SHP77 (cell line): ENCODE measurements at places on chromosomes 4 and X.

DNA sequence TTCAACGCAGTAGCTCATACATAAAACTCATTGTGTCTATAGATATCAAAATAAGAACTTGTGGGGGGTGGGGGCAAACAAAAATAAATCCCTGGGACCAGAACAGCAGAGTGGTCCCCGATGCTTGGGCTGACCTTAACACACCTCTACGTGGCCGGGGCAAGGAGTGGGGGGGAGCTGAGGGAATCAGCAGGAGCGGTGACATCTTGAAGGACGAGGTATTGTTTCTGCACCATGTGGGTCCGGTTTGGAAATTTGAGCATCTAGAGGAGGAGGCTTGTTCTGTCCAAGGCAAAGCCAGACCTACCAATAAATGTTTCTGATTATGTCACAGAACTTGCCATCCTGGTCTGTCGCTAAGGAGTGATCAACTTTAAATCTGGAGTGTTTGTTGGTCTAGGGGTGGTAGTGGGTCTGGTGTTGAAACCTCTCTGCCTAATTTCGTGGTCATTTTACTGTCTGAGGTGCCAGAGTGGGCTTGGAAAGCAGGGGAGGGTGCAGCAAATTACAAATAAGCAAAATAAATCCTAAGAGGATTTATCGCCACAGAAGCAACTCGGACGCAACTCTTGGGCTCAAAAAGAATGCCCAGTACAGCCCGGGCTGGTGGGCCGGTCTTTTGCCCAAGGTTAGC lies 774 bp upstream of the RAPGEF2 start:
- no peak for DNase-seq

DNA sequence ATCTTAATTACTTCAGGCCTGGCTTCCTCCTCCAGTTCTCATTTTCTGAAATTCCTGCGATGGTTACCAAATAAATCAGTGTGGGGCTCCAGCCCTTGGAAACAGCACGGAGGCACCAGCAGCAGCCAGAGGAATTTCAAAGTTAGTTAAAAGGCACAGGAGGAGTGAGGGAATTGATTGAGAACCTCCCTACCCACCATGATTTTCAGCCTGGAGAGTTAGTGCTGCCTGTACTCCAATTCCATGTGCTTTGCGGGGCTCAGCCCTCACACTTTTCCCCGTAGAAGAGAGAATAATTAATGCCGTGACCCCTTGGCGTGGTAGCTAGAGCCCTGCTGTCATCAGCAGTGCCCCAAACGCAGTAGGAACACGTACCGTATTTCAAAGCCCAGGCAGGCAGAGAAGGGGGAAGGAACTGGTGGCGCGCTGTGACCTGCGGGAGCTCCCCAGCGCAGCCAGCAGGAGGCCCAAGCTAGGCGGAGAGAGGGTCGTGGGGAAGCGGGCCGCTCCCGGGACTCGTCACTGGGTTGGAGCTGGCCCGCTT lies 84.0 kb upstream of the IGFBP7 start:
- no peak for DNase-seq

- no peak for DNase-seq
Observed at GRCh38 chrX:46444011-46444410, 101.2 kb downstream of the ZNF674 start.

GRCh38 chr4:72112514-72113156 lies 80.8 kb downstream of the NPFFR2 start:
- DNase-seq, result no peak

DNA sequence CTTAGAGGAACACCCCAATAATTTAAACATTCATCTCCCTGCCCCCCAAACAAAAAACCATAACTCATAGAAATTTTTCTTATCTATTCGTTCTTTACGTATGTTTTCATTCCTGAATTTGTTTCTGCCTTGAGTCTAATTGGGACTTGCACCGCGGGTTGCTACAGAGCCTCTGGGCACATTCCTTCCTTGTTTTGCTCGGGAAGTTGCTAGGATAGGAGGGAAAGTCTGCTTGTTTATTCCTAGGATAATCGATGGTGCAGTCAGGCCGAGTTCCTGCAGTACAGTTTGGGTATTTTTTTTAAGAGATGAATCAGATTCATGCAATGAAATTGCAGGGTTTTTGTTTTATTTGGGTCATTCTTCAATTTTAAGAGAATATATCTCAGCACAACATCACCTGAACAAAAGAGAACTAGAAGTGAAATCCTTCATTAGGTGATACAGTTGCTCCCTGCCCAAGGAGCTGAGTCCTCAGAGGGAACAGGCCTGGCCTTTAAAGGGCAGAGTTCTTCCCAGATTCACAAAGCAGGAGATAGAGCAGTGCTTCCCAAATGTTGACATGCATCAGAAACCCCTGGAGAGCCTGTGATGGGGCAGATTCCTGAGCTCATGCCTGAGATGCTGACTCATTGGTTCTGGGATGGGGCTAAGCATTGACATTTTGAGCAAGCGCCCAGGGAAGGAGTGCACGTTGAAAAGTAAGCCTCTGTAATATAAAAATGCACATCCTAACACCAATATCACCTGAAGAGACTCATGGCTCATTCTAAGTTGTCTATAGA lies 114.9 kb upstream of the FAM9B start:
- DNase-seq, result no peak

DNA sequence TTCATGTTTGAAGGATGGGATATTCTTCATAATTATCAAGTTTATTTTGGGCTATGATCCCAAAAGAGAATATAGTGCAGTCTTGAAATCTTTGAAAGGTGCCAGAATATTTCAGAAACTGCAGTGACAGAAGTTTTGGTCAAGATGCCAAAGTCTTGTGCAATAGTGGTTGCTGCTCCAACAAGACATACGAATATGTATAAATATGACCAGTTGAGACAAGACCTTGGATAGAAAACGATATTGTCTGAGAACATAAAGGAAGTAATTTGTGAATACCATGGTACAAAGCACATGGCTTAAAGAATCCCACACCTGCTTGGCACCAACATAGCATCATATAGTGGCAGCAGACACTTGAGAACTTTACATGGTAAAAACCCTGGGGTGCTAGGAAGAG lies 48.6 kb upstream of the AMELX start:
- DNase-seq, result no peak

DNA sequence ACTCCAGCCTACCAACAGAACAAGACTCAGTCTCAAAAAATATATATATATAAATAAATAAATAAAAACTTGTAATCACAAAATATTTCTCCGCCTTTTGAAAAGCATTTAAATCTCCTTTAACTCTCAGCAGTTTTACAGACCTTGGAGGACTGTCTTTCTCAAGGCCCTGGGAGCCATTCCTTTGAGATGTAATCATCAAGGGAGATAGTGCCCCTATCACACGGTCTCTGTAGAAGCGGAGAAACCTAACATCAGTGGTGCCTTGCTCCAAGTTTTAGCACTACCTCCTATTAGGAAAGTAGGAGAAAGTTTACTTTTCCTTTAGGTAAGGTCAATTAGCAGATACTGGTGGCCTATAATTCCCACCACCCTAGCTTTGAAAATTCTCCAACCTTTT lies 58.5 kb downstream of the ANTXR2 start:
- DNase-seq, result no peak

DNA sequence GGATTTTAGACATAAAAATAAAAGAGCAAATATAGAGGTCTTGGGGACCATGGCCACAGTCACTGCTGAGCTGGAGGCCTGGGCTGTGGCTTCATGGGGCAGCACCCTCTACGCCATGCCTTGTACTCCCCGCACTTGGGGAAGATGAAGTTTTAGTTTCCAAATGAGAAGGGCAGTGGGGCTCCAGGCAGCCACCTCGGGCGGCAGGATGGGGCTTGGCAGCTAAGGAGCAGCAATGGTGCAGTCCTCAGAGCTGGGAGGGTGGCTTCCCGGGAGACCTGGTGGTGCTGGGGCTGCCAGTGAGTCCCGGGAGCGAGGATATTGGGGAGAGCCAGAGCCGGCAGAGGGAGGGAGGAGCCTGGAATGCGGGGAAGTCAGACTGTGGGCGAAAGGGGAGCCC lies 2.4 kb downstream of the CXCR3 start:
- DNase-seq, result no peak

GRCh38 chrX:148501386-148502066 lies 1.1 kb downstream of the AFF2 start:
- DNase-seq, result no peak

DNA sequence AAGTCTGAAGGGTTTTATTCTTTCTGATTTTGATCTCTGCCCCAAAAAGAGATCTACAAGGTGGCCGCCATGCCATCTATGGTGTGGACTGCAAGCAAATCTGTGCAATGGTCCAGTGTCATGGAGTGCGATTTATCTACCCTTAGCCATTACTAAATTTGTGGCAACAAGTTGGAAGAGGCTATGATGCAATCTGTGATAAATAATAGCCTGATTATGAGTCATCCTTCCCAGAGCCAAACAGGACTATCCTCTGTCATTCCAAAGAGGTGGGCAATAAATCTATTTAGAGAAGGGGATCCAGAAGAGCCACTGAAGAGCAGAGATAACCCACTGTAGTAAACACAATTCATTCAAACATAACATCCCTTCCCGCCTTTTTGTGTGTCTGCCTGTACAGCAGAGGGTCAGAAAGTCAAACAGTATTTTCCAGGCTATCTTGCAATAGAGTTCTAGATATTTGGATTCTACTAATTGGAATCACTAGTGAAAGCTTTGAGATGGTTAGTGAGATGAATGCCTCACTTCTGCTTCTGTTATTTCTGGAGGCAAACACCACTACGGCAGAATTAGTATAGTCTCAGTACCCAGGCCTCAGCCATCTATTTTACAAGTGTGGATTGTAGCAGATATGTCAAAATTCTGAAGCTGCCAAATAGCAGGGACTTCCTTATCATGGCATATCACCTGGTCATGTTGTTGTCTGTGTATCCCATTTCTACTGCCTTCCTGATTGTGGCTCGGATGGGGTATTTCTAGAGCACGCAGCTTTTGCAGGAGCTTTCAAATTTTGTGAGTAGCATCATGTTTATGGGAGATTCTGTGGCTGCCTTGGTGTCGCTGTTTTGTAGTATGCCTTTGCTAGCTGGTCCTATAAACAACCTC lies 192.0 kb downstream of the SMIM20 start:
- no peak for DNase-seq

- no peak for DNase-seq
Observed at GRCh38 chr4:5892323-5893003, 423 bp downstream of the CRMP1 start.

DNA sequence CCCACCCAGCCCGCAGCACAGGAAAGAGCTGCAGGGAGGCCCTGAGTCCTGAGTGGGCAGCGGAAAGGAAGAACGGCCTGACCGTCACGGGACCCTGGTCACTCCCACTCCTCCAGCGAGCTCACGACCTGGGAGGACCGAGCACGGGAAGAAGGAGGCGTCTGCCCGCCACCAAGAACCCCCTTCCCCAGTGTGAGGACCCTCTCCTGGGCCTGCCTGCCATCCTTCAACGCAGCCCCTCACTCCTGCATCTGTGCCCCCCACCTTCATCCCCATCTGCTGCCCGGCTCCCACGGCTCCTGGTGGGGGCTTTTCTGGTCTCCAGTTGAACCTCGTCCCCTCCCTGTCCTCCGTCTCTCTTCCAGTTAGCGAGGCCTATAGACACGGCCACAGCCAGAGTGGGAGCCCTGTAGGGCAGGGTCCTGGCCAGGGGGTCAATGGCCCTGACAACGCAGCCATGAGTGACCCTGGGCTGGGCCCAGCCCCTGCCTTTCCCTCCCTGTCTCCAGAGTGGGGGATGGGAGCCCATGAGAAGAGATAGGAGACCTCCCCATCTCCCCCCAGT lies 41.3 kb upstream of the MXD4 start:
- DNase-seq, result no peak

GRCh38 chr4:110623718-110624397 lies 981 bp upstream of the PITX2 start:
- DNase-seq, result no peak

DNA sequence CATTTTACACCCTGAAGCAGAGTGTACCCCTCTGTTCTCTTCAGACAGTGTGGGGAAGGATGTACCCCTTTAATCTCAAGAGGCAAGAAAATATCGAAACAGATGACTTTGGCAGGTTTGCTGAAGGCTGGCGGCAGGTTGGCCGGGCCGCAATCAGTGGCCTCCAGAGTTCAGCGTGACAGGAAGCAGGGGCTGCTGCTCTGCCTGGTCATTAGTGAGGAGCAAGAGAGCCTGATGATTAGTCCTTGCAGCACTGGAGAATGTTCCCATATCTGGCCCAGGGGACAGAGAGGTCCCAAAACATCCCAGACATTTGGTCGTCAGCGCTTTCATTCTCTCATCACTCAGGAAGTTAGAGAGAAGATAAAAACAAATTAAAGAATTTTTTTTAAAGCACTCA lies 352.8 kb downstream of the SPRY1 start:
- DNase-seq, result no peak

- no peak for DNase-seq
Observed at GRCh38 chr4:40630335-40631021, 814 bp upstream of the RBM47 start.
